Spinal cord (tissue), 10 donors: ENCODE measurements at places on chromosomes 4 and X. TPM values are rescaled to one million over a fixed set of nuclear protein-coding genes. Genes with fewer than 3 reads are reported as not detected.

DNA sequence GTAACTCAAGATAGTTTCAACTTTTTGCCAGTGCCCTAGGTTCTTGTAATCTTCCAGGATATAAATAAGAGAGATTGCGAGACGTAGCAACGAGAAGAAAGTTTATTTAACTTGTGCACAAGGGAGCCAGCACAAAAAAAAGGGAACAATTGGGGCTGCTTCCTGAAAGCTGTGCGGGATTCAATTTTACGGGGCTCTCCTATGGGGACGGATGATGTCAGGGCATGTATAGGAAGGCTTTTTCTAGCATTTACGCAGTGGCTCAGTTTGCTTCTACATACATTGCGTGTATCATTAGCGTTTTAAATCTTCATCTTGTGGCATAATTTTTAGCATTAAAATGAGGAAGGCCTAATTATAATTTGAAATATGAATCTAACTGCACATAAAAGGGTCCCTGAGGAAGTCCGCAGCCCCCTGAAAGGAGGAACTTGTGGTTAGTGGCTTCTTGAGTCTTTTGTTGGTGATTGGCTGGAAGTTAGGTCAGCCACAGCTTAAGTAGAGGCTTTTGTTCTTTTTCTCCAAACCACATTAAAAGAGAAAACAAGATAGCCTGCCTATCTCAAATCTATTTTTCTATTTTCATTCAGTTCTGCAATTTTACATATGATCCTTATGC is 668.2 kb upstream of the NDST4 start:
- DNase-seq: no peak

- no peak for DNase-seq
These were observed 706.1 kb upstream of the EPHA5 start for GRCh38 chr4:66376396-66376795.

The MCF2 gene
- 5.3 TPM for total RNA-seq

- no peak for DNase-seq
These were observed 46.9 kb downstream of the CCDC158 start for GRCh38 chr4:76373919-76374552.

GRCh38 chr4:23855912-23856605 is 33.8 kb downstream of the PPARGC1A start:
- no peak for DNase-seq

The CENPVL2 gene
- total RNA-seq: 0.83 TPM

The MEPE gene
- 0.06 TPM for total RNA-seq

The CFP gene
- 3.9 TPM for total RNA-seq

The ALAS2 gene
- 49.0 TPM for total RNA-seq

- no peak for DNase-seq
These were observed 16.2 kb downstream of the LRIT3 start for GRCh38 chr4:109864134-109864533.

GRCh38 chrX:23012162-23012561 is 12.4 kb downstream of the DDX53 start:
- DNase-seq: no peak

GRCh38 chrX:28126886-28127285 is 145.6 kb upstream of the DCAF8L1 start:
- no peak for DNase-seq

The GAGE1 gene
- total RNA-seq: not detected

The HS3ST1 gene
- 4.8 TPM for total RNA-seq

GRCh38 chr4:113122066-113122465 is 72.6 kb downstream of the ANK2 start:
- no peak for DNase-seq

- DNase-seq: no peak
These were observed 706.6 kb downstream of the PCDH19 start for GRCh38 chrX:99703473-99703872.

DNA sequence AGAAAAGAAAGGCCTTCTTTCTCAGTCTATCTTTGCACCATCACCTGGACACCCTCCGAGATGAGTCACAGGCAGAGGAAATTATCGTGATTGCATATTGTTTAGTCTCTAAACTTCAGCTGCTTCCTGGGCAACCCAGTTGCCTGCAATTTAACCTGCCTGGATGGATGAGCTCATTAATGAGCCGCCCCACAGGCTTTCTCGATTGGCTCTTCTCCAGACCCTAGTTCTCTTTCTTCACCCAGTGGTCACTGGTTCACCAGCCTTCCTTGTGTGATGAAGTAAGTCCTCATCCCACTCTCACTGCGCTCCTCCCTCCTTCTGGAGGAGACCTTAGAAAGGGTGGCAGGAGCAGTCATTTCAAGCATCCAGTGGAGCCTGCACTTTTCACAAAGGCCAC is 94.4 kb downstream of the SOWAHB start:
- DNase-seq: peak; percentile 26

- DNase-seq: no peak
These were observed 130.1 kb downstream of the MGST2 start for GRCh38 chr4:139795527-139796314.

DNA sequence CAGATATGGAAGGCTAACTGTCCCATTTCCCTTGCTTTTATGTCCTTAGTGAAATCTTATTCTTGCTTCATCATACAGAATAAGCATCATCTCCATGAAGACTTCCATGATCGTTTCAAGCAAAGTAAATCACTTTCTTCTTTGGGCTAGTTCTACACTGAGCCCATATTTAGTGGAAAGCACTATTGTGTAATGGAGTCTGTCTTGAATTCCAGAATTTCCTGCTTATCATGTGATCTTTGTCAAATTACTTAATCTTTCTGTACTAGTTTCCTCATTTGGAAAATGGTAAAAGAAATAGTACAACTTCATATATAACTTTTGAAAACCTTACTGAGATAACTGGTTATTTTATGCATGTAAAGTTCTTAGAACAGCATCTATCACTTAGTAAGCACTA is 7.6 kb downstream of the ANAPC10 start:
- DNase-seq: no peak

DNA sequence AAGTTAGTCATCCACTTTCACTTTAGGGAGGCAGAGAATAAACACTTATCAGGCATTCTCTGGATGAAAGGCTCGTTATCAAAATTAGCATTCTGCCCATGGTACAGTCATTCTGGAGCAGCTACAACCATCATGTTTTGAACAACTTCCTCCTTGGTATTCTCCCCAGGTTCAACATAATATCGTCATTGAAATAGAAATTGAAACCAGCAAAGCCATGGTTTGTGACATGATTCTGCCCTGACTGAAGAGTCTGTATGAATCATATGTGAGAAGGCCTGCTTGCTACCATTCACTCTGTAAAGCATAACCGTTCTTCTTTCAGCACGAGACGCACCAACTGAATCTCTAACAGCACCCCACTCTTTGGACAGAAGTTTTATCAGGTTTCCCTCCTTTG is 127.5 kb upstream of the RADX start:
- DNase-seq: no peak

GRCh38 chr4:147123146-147123545 is 177.5 kb upstream of the TTC29 start:
- DNase-seq: no peak

GRCh38 chr4:107130157-107130556 is 94.0 kb upstream of the DKK2 start:
- DNase-seq: no peak
